Frontal cortex (tissue), 4 donors: ENCODE measurements at places on chromosomes 3 and 15. TPM values are rescaled to one million over a fixed set of nuclear protein-coding genes. Genes with fewer than 3 reads are reported as not detected.

GLDN gene
- total RNA-seq = 2.0 TPM

ITIH3 gene
- total RNA-seq = not detected

PLSCR4 gene
- 5.7 TPM for total RNA-seq

STAB1 gene
- total RNA-seq = 13.9 TPM
